ENCODE measurements at places on chromosomes 1 and 21.

GRCh38 chr1:64884261-64885040 lies 81.9 kb downstream of the JAK1 start:
- DNase-seq, result no peak

GRCh38 chr1:228801068-228801467 lies 65.8 kb downstream of the RHOU start:
- no peak for DNase-seq

DNA sequence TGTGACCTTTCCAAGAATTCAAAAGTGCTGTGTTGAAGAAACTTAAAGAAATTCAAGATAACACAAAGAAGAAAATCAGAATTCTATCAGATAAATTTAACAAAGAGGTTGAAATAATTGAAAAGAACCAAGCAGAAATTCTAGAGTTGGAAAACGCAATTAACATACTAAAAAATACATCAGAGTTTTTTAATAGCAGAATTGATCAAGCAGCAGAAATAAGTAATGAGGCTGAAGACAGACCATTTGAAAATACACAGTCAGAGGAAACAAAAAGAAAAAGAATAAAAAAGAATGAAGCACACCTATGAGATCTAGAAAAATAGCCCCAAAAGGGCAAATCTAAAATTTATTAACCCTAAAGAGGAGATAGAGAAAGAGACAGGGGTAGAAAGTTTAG lies 218.1 kb upstream of the KAZN start:
- no peak for DNase-seq

DNA sequence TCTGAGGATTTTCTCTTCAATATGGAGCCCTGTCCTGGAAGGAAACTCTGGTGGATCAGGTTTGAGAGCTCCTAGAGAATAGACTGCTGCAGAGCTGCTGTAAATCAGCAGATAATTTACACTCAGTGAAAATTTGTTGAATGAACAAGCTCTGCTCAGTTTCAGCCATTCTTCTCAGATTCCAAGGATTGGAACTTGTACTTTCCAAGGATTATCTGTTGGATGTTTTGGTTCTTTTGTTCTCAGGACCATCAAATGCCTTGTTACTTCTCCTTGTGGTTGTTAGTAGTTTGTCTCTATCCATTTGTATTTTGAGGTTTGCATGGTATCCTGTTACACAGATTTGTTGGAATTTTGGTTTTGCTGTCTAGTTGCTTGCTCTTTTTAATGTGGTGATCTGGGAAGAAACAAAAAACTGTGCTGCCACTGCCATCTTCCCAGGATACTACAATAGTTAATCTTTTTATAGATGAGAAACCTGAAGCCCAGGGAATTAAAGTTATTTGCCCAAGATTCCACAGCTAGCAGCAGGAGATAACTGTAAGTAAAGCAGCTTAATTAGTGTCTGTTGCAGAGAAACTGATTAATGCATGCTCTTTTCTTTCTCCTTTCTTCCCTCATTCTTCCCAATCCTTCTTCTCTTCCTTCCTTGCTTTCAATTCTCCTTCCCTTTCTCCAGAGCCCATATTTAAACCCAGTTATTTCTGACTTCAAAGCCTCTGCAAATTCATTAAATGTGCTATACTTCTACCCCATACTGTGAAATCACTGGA lies 21.7 kb upstream of the KIFAP3 start:
- DNase-seq, result no peak

GRCh38 chr21:45270306-45270821 lies 17.3 kb downstream of the POFUT2 start:
- DNase-seq, result no peak

GRCh38 chr1:74407902-74408301 lies 104.5 kb downstream of the LRRC53 start:
- no peak for DNase-seq

DNA sequence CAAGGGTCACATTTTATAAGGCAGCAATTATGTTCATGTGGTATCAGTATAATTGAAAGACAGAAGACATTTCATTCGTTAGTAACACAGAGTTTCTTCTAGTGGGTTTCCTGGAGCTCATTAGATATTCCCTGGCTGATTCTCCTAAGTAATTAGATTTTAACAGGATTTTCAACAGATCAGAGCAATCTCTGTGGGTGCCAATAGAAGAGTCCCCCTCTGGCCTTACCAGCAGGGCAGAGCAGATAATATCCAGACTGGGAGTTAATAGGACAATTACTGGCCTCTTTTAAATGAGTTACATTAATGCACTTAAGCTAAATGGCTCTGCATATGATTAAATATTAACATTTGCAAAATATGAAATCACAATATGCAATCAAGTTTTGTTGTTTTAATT lies 74.2 kb upstream of the FOXD3 start:
- DNase-seq, result no peak

DNA sequence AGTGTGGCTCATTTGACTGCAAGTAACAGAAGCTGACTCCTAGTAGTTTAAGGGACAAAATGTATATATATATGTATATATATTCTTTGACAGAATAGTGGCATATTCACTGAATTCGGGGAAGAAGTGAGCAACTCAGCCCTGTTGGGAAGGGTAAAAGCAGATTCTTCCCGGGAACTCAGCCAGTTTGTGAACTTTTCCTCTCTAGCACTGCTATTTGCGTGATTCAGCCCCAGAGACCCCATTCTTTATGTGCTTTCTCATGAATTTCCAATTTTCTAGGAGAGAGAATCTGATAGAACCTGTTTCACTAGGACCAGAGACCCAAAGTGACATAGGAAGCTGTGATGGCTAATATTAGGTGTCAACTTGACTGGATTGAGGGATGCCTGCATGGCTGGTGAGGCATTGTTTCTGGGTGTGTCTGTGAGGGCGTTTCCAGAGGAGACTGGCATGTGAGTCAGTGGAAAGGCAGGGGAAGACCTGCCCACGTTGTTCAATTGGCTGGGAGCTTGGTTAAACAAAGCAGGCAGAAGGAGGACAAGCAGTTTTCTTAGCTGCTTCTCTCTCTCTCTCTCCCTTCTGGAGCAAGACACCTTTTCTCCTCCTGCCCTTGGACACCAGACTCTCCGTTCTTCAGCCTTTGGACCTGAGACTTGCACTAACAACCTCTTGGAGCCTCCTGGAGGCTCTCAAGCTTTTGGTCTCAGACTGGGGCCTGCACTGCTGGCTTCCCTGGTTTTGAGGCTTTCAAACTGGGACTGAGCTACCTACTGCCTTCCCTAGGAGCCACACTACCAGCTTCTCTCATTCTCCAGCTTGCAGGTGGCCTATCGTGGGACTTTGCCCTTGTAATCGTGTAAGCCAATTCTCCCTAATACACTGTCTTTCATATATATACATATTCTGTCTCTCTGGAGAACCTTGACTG lies 93.4 kb upstream of the KCNK1 start:
- no peak for DNase-seq

GRCh38 chr1:173084292-173084691 lies 33.6 kb upstream of the TNFSF18 start:
- no peak for DNase-seq

- DNase-seq, result no peak
These were observed 136.6 kb downstream of the TOMM20 start for GRCh38 chr1:234992065-234992464.

DNA sequence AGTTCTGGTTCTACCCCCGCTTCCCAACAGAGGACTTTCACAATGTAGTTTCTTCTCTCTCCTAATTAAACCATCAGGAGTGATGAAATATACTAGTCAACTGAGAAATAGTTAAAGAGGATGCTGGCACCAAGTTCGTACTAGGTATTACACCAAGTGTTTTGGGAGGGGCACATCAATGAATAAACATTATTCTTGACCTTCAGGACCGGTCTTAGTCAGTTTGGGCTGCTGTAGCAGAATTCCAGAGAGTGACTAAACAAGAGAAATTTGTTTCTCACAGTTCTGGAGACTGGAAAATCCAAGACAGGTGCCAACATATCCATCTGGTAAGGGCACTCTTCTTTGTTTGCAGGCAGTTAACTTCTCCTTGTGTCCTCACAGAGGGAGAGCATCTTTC lies 103.8 kb downstream of the SPATA17 start:
- DNase-seq, result no peak

GRCh38 chr1:2103266-2103900 lies 53.2 kb downstream of the PRKCZ start:
- no peak for DNase-seq

DNA sequence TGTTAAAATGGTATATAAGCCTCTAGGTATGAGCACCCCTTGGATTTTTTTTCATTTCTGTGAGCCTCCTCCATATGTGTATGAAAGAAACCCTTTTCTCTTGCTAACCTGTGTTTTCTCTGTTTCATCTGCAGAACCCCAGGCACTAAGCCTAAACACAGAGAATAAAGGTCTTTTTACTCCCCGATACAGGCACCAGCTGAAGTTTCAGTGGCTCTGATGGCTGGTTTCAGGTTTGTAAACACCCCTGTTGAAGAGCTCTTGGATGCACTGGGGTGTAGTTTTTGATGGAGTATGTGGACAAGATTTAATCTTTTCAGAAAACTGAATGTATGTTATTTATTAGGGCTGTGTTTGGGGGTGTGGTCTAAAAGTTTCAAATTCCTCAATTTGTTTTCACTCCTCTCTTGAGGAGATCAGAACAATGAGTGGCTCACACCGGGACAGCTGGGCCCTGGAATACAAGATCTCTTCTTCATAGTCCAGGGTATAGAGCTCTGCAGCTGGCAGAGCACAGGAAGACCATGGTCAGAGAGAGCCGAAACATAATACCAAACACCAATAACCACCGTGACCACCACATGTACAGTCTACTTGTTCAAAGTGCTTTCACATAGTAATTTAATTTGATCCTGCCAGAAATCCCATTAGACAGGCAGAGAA lies 50.2 kb upstream of the VTCN1 start:
- DNase-seq, result no peak

GRCh38 chr1:11138952-11139351 lies 39.3 kb upstream of the EXOSC10 start:
- no peak for DNase-seq

All from stimulated activated effector memory CD8-positive, alpha-beta T cell treated with anti-CD3 and anti-CD28 coated beads, Interleukin-12 subunit alpha, Interleukin-12 subunit beta, amount 100 ng/mL, for 72 hours (primary cell).